ENCODE measurements at places on chromosomes 12 and 14.

DNA sequence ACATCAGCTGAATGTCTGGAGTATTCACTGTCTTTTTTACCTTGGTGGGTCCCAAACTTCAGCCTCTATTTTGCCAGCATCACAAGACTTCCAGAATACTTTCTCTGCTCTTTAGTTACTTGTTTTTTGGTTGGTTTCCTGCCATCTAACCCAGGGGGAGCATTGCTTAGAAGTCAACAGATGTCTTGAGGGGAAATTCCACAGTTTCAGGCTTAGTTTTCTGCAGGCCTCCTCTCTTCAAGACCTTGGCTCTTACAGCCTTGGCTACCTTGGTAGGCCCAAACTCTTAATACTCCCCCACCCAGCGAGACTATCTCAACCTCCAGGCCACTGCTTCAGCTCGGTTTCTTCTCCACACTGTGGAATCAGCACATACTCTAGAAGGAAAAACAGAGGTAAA, 41.7 kb downstream of the NEDD1 start:
- no peak for DNase-seq

- no peak for DNase-seq
These were observed 50.6 kb downstream of the LRCOL1 start for GRCh38 chr12:132559652-132560363.

DNA sequence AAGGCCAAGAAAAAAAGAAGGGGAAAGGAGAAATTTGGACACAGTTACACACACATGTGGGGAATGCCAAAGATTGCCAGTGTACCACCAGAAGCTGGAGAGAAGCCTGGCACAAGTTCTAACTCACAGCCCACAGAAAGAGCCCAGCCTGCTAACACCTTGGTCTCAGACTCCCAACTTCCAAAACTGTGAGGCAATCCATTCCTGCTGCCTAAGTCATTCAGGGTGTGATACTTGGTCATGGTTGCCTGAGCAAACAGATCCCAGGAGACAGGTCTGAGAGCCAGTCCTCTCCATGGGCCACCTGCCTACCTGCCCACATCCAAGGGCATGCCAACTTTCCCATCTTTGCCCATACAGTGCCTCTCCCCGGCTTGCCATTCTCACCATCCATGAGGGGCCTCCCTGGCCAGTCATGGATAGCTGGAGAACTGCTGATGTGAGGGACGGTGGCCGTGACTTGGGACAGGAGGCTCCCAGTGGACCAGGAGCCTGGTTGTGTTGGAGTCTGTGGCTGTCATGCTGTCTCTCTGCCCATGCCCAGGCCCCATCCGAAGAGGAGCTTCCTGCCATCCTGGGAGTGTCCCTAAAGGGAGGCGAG, 198.0 kb upstream of the RTL1 start:
- DNase-seq: no peak

DNA sequence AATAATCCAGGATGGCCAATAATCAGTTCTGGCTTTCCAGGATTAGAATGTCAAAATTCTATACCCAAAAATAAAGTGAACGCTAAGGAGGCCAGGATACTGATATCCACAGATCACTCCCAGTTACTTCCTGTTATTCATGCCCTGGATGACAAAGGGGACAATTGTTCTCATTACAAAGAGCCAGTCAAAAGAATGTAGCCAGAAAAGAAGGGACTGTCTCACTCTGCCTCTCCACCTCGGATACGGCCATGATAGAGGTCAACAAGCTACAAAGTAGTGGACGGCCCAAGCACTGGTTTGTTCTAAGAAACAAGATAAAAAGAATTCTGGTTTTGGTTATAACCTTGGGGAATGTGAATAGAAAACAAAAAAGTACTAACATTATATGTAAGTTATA, 116.1 kb upstream of the ATF7IP start:
- DNase-seq: no peak

- no peak for DNase-seq
These were observed at the start of gene ACACB for GRCh38 chr12:109115758-109116610. Gene ACACB, plus strand, starts transcription at chr12:109116587. Its CDS starts 22,819 bp downstream, at chr12:109139406.

- no peak for DNase-seq
These were observed 384.5 kb upstream of the CCDC196 start for GRCh38 chr14:66101662-66102061.

- peak; percentile 86 for DNase-seq
These were observed 16.7 kb upstream of the ZDHHC22 start for GRCh38 chr14:77158175-77158881.

DNA sequence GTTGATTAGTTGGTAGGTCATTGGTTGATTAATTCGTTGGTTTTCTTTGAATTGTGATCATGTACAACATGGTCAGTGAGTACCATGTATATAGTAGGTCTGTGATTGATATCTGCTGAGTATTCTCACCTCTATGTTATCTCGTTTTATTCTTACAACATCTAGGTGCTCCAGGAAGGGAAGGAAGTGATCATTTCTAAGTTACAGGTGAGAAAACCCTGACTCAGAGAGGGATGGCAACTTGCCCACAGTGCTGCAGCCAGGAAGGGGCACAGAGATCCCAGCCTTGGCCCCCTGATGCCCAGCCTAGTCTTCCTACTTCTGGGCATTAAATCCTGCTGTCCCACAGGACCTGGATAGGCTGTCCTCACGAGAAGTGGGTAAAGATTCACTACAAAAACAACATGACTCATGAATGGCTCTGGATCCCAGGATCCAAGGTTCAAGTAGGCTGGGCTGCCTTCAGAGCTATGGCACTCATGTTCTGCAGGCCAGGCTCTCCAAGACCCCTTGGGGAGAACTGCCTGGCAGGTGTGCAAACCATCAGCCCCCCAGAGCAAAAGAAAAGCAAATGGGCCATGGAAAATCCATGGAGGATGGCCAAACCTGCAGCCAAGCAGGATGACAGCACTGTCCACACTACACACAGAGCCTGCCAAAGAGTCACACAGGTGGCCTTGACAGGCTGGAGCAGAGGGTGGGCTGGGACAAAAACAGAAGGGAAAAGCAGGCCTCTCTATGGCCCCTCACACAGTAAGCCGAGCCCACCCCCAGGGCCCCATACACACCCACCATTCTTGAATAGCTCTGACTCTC, 146.2 kb downstream of the BCL11B start:
- no peak for DNase-seq

GRCh38 chr14:54709444-54709843, 142.5 kb downstream of the SAMD4A start:
- no peak for DNase-seq

- no peak for DNase-seq
These were observed 602.7 kb upstream of the FLRT2 start for GRCh38 chr14:84927096-84927827.

DNA sequence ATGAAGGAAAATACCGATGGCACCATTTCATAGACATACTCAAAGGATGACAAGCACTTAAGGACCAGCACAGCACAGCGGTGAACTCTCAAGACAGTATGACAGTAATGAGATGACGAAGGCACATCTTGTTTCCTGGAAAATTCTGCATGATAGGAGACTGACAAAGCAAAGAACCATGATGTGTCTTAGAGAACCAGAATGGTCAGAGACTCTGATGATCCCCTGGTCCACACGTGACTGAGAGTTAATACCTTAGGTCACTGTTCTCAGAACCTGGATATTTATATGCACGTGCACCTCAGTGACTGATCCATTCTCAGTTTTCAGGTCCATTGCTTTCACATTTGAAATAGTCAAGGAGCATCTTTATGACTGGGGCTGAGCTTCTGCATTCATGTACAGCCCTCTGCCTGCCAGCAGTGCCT, 35.3 kb downstream of the PROX2 start:
- no peak for DNase-seq

- DNase-seq: no peak
These were observed at the start of gene ADCY6 for GRCh38 chr12:48788854-48789775. Gene ADCY6, minus strand, starts transcription at chr12:48789089. Its CDS starts 5,655 bp downstream, at chr12:48783434.

DNA sequence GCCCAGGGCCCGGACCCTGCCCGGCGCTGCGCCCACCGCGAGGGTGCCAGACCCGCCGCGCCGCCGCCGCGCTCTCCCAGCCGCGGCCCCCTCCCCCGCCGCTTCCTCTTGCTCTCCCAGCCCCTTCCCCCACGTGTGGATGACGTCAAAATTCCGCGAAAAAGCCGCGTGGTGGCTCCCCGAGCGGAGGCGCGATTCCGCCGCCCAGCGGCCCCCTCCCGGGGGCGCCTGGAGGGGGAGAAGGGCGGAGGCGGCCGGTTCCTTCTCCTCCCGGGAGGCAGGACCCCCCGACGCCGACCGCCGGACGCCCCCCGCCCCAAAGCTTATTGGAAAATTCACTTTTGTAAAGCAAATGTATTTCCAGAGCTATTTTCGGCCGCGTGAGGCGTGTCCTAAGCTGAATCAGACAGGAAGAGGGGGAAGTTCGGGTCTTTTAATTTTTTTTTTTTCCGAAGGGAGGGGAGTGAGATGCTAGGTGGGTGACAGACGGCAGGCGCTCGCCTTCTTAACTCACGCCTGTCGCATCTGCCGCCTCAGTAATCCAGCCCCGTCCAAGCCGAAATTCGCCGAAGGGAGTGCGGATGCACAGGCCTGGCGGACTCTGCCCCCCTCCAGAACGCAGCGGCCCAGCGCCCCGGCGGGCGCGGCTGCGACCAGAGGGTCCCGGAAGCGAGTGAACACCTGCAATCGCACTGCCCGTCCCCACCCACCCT, 4.1 kb upstream of the CCND2 start:
- DNase-seq: no peak

- peak; percentile 21 for DNase-seq
These were observed 6.4 kb downstream of the SLC48A1 start for GRCh38 chr12:47779301-47779942.

GRCh38 chr14:83991666-83992065, 1538.3 kb upstream of the FLRT2 start:
- DNase-seq: no peak

GRCh38 chr12:125263385-125263784, 198.2 kb downstream of the AACS start:
- DNase-seq: no peak

GRCh38 chr12:45411626-45412025, 195.7 kb downstream of the ANO6 start:
- DNase-seq: no peak

- no peak for DNase-seq
These were observed 10.5 kb downstream of the WNT5B start for GRCh38 chr12:1639538-1639937.

DNA sequence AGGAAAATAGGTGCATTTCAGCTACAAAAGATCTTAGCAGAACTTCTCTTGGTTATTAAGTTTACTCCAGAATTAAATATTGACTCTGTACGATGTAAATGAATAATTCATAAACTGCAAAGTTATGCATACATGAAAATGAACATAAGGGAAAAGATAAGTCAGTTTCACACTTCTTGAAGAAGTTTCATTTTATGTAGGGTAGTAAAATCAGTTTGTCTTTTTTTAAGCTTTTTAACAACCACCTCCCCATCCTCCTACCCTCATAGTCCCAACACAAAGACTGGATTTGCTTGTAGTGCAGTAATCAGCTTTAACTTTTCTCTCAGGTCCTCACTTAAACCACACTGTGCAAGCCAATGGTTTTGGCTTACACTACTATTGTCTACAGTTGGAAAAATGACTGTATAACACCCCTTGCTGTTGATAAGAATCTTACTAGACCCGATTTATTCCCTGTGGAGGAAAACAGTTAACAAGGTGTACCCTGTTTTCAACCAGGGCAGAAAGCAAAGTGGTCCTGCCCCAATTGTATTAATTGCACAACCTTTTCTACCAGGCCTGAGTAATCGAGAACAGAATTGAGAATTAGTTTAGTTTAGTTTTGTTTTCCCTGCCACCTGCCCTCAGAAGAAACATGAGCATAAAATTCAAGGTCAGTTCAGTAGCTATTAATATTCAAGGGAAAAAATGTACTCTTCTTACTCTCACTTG, 44.1 kb downstream of the NIN start:
- DNase-seq: no peak

DNA sequence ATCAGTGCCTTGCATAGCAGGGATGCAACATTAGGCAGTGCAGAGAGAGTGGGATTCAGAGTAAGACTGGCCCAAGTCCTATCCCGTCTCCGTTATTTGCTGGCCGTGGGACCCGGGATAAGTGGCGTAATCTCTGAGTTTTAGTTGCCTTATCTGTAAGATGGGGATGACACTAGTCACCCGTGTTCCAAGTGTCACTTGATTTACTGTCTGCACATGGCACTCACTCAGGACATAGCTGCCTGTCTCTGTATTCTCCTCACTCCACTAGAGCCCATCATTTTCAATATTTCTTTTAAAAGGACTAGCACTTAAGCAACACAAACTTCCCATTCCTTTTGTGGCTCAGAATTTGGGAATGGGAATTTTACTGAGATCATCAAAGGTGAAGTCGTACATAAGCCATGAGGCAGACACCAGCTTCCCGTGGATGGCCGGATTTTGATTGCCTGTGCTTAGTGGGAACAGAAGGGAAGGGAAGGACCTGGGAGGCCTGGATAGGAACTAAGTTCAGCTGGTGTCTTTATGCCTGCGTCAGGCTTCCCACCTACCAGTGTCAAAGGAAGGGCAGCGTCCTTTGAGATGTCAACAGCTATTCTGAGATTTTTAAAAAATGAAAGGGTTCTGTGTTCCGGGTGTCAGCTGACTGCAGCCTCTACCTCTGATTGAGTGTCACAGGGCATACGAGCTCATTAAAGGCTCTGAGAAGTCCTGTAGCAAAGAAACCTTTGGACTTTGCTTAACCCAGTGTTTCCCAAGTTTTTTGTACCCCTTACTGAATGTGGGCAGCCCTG, 361.4 kb downstream of the CACNA1C start:
- no peak for DNase-seq

DNA sequence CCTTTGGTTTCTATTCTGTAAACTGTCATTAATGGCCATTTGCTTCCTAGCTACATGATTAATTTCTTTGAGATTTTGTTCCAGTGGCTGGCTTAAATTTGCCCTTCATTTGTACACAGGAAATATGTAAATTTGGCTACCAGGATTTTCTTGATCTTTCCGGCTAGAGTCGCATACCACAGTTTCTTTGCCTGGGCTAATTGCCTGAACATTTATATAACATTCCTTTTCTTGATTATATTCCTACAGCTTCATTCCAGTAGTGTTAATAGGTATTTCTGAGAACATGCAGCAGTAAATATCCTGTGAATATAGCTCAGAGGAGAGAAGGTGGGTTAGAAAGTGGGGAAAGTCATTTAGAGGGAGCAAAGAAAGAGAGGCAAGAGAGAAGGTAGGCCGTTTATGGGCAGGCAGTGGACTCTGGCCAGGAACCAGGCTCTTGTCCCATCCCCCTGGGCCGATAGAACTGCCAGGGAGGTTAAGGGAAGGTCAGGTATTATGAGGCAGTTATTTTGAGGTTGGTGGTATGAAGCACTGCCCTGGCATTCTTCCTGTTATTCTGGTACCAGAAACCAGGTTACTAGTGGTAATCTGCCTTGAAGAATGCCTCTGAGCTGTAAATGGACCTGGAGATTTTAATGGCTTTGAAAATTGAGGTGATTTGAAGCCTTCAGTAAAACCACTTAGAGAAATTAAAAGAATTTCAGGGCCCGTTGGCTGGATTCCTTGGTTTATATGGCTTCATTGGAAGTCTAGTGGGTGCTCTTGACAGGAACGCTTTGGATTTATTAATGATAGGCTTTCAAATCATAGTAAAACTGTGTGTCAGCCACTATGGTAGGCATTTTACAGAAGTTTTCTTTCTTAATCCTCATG, 4.4 kb downstream of the RNF10 start:
- DNase-seq: no peak

- no peak for DNase-seq
These were observed 88.9 kb upstream of the FRMD6 start for GRCh38 chr14:51562816-51563215.

- DNase-seq: no peak
These were observed 240.5 kb downstream of the PPFIA2 start for GRCh38 chr12:81518638-81519037.
